Natural killer cell (primary cell): ENCODE measurements at places on chromosomes 1 and 21. TPM values are rescaled to one million over a fixed set of nuclear protein-coding genes. Genes with fewer than 3 reads are reported as not detected.

The GSTM1 gene
- 31.9 TPM for total RNA-seq

The DSCAM gene
- total RNA-seq, result not detected

The SLC1A7 gene
- 23.9 TPM for total RNA-seq

The CLDN17 gene
- not detected for total RNA-seq

The INAVA gene
- total RNA-seq, result 0.13 TPM

The ALX3 gene
- not detected for total RNA-seq

The KPRP gene
- not detected for total RNA-seq

The ETV3L gene
- not detected for total RNA-seq

The HSPG2 gene
- 0.90 TPM for total RNA-seq

GRCh38 chr21:45957981-45958600, 23.5 kb upstream of the COL6A1 start:
- H3K27me3 ChIP-seq, result peaks cover 7% of the 10 kb centered on the region
- no peaks in the 10 kb centered on the region for H3K36me3 ChIP-seq
- H3K27ac ChIP-seq, result no peak overlapping the region
- H3K4me1 ChIP-seq, result no peaks in the 10 kb centered on the region

- peaks cover 9% of the 10 kb centered on the region for H3K36me3 ChIP-seq
- no peak for DNase-seq
- H3K4me1 ChIP-seq, result peaks cover 7% of the 10 kb centered on the region
Observed at GRCh38 chr1:9844756-9845155, 21.0 kb upstream of the CLSTN1 start.

DNA sequence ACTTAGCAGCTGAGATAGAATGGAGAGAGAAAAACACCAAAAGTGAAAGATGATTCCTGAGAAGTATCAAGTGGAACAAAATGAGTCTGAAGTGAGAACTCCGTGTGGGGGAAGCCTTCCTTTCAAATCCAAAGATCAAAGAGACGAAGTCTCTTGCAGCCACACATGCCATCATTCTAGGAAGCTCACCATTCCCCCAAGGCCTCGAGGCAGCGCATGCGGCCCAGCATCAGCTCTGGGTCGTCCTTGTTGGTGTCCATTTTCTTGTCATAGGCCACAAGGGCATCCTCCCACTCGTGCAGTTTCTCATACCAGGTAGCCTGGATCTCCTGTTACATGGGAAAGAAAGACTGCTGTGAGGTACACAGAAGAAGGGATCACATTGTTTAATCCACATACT, 32.2 kb upstream of the ANGPTL7 start:
- DNase-seq, result no peak
- H3K27ac ChIP-seq, result no peak overlapping the region
- H3K27me3 ChIP-seq, result no peaks in the 10 kb centered on the region
- no peak overlapping the region for H3K4me3 ChIP-seq

DNA sequence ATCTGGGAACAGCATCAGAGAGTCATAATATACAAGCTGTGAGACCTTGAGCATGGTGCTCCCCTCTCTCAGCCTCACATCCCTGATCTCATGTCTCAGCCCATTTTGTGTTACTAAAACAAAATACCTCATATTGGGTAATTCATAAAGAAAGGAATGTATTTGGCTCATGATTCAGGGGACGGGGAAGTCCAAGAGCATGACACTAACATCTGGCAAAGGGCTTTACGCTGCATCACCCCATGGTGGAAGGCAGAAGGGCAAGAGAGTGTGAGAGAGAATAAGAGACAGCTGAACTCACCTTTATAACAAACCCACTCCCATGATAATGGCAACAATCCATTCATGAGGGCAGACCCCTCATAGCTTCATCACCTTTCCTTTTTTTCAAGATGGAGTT, 36.5 kb downstream of the RNASEL start:
- no peaks in the 10 kb centered on the region for H3K27me3 ChIP-seq
- no peak for DNase-seq
- H3K27ac ChIP-seq, result no peak overlapping the region
- no peaks in the 10 kb centered on the region for H3K36me3 ChIP-seq

GRCh38 chr21:35100349-35100811, 51.3 kb upstream of the RUNX1 start:
- H3K36me3 ChIP-seq, result no peaks in the 10 kb centered on the region
- no peaks in the 10 kb centered on the region for H3K27me3 ChIP-seq
- no peak overlapping the region for H3K27ac ChIP-seq
- H3K4me3 ChIP-seq, result no peak overlapping the region
- DNase-seq, result no peak
- peaks cover 4% of the 10 kb centered on the region for H3K4me1 ChIP-seq

GRCh38 chr21:16337266-16337665, 607.5 kb downstream of the USP25 start:
- no peaks in the 10 kb centered on the region for H3K4me1 ChIP-seq
- H3K4me3 ChIP-seq, result no peak overlapping the region
- no peaks in the 10 kb centered on the region for H3K36me3 ChIP-seq
- H3K27me3 ChIP-seq, result no peaks in the 10 kb centered on the region
- no peak overlapping the region for H3K27ac ChIP-seq

- no peak overlapping the region for H3K27ac ChIP-seq
- H3K27me3 ChIP-seq, result no peaks in the 10 kb centered on the region
- no peak overlapping the region for H3K4me3 ChIP-seq
- H3K36me3 ChIP-seq, result no peaks in the 10 kb centered on the region
Observed at GRCh38 chr1:245578771-245579170, 424.0 kb downstream of the KIF26B start.

DNA sequence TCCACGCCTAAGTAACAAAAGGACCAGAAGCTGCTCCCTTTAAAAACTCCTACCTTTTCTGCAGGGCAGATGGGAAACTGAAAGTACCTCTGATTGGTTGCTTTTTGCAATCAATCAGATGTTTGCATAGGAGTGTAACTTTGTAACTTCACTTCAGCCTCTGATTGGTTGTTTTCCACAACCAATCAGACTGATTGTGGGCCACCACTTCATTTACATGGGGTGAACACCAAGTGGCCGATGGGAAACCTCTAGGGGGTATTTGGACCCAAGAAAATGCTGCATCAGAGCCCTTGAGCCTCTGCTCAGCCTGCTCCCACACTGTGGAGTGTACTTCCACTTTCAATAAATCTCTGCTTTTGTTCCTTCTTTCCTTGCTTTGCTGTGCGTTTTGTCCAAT, 32.8 kb upstream of the CD1D start:
- no peaks in the 10 kb centered on the region for H3K36me3 ChIP-seq
- H3K27me3 ChIP-seq, result no peaks in the 10 kb centered on the region
- H3K4me1 ChIP-seq, result peaks cover 17% of the 10 kb centered on the region

DNA sequence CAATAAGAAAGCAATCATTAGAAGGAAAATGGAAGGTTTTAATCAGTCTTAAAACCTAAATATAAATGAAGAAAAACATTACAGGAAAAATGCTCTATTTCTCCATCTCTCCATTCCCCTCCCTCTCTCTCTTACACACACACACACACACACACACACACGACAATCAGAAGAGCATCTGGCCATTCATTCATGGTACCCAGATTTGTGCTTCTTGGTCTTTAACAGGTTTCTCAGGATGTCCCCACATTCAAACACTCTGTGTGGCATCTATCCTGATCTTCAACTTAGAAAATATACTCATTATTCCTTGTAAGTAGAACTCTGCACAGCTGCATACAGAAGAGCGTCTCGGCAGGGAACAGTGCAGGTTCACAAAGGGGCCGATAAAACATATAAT, 779 bp downstream of the LRRC40 start:
- H3K27ac ChIP-seq, result peak overlapping the region; percentile 88
- peaks cover 21% of the 10 kb centered on the region for H3K4me1 ChIP-seq
- DNase-seq, result no peak
- H3K27me3 ChIP-seq, result no peaks in the 10 kb centered on the region
- H3K4me3 ChIP-seq, result peak overlapping the region; percentile 58

- H3K27me3 ChIP-seq, result no peaks in the 10 kb centered on the region
- H3K4me1 ChIP-seq, result peaks cover 40% of the 10 kb centered on the region
- peak overlapping the region; percentile 71 for H3K27ac ChIP-seq
- DNase-seq, result no peak
Observed at GRCh38 chr1:116377541-116378529, 4.8 kb downstream of the ATP1A1 start.

- peaks cover 27% of the 10 kb centered on the region for H3K36me3 ChIP-seq
- no peak for DNase-seq
- H3K27me3 ChIP-seq, result no peaks in the 10 kb centered on the region
- no peak overlapping the region for H3K4me3 ChIP-seq
Observed at GRCh38 chr1:31310198-31310597, 13.4 kb downstream of the ZCCHC17 start.

GRCh38 chr1:94783342-94784189, 36.6 kb upstream of the SLC44A3 start:
- H3K27ac ChIP-seq, result no peak overlapping the region
- no peaks in the 10 kb centered on the region for H3K4me1 ChIP-seq
- no peak for DNase-seq
- H3K4me3 ChIP-seq, result no peak overlapping the region

DNA sequence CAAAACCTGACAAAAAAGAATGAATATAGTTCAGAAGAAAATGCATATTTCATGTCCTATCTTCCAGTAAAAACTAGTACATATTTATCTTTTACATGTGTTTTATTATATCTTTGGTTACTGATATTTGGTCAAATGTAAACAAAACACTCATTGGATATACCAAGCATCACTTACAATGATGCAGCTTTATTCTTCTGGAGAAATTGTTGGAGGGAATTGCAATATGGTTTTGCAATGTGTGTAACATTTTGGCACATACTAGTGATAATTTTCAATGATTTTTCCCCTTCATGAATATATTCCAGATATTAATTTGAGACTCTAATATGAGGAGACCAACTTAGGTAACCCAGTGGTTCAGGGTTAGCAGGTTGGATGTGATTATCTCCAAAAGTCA, 146.1 kb downstream of the ZC3H11B start:
- H3K27me3 ChIP-seq, result no peaks in the 10 kb centered on the region
- H3K4me1 ChIP-seq, result no peaks in the 10 kb centered on the region
- H3K27ac ChIP-seq, result no peak overlapping the region
- H3K36me3 ChIP-seq, result no peaks in the 10 kb centered on the region

DNA sequence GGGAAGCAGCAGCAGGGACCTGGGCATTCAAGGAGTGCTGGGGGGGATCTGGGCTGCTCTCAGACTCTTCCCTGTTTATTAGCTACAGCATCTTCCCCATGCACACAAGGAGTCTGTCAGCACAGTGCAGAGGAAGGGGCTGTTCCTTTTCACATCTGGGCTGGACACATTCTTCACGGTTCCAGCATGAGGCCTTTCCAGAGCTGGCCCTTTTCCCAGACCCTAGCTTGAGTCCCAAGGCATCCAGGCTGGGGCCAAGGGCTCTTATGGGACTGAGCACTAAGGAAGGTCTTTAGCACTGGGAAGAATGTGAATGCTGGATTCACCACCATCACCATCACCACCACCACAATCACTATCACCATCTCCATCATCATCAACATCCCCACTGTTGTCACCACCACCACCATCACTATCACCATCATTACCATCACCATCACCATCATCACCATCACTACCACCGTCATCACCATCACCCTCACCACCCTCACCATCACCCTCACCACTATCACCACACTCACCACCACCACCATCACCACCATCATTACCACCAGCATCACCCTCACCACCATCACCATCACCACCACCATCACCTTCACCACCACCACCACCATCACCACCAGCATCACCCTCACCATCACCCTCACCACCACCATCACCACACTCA, 28.4 kb downstream of the PARK7 start:
- peaks cover 4% of the 10 kb centered on the region for H3K4me1 ChIP-seq
- H3K27me3 ChIP-seq, result no peaks in the 10 kb centered on the region
- peaks cover 18% of the 10 kb centered on the region for H3K36me3 ChIP-seq
- no peak for DNase-seq
- no peak overlapping the region for H3K27ac ChIP-seq

DNA sequence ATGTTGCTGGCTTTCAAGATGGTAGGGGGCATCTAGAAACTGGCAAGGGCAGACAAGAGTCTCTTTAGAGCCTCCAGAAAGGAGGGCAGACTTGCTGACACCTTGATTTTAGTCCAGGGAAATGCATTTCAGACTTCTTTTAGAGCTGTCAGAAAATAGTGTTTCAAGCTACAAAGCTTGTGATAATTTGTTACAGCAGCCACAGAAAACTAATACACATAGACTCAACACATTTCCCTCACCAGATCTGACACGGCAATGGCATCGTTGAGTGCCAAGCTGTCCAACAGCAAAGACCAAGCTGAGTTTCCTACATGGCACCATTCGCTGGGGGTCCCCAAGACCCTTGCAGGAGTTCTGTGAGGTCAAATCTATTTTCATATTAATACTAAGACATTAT, 62.0 kb downstream of the SLC9A1 start:
- DNase-seq, result no peak
- H3K27me3 ChIP-seq, result no peaks in the 10 kb centered on the region
- peaks cover 5% of the 10 kb centered on the region for H3K4me1 ChIP-seq

GRCh38 chr1:41742219-41742618, 176.5 kb downstream of the HIVEP3 start:
- H3K4me3 ChIP-seq, result no peak overlapping the region
- H3K36me3 ChIP-seq, result no peaks in the 10 kb centered on the region
- DNase-seq, result no peak
- no peak overlapping the region for H3K27ac ChIP-seq

GRCh38 chr1:227429447-227430359, 111.4 kb upstream of the CDC42BPA start:
- H3K27me3 ChIP-seq, result no peaks in the 10 kb centered on the region
- H3K4me1 ChIP-seq, result no peaks in the 10 kb centered on the region
- no peak for DNase-seq
- H3K4me3 ChIP-seq, result no peak overlapping the region
- H3K27ac ChIP-seq, result no peak overlapping the region
- H3K36me3 ChIP-seq, result no peaks in the 10 kb centered on the region

- no peak overlapping the region for H3K27ac ChIP-seq
- no peaks in the 10 kb centered on the region for H3K27me3 ChIP-seq
- H3K36me3 ChIP-seq, result no peaks in the 10 kb centered on the region
- no peak overlapping the region for H3K4me3 ChIP-seq
Observed at GRCh38 chr1:117635805-117636204, 30.0 kb downstream of the TENT5C start.

GRCh38 chr1:26300578-26301275, 5.7 kb downstream of the UBXN11 start:
- no peaks in the 10 kb centered on the region for H3K27me3 ChIP-seq
- no peak overlapping the region for H3K27ac ChIP-seq
- H3K36me3 ChIP-seq, result peaks cover 2% of the 10 kb centered on the region
- peaks cover 12% of the 10 kb centered on the region for H3K4me1 ChIP-seq
- no peak for DNase-seq

- no peak overlapping the region for H3K4me3 ChIP-seq
- no peaks in the 10 kb centered on the region for H3K4me1 ChIP-seq
- no peaks in the 10 kb centered on the region for H3K36me3 ChIP-seq
- peaks cover 2% of the 10 kb centered on the region for H3K27me3 ChIP-seq
- no peak overlapping the region for H3K27ac ChIP-seq
- DNase-seq, result no peak
Observed at GRCh38 chr21:42032266-42032665, 22.1 kb upstream of the ZBTB21 start.

- H3K27ac ChIP-seq, result no peak overlapping the region
- no peaks in the 10 kb centered on the region for H3K36me3 ChIP-seq
- DNase-seq, result no peak
- no peak overlapping the region for H3K4me3 ChIP-seq
- no peaks in the 10 kb centered on the region for H3K27me3 ChIP-seq
- H3K4me1 ChIP-seq, result peaks cover 65% of the 10 kb centered on the region
Observed at GRCh38 chr1:54302951-54303843, 103.0 kb downstream of the SSBP3 start.
